Brain microvascular endothelial cell (primary cell): ENCODE measurements at places on chromosomes 6 and 20.

DNA sequence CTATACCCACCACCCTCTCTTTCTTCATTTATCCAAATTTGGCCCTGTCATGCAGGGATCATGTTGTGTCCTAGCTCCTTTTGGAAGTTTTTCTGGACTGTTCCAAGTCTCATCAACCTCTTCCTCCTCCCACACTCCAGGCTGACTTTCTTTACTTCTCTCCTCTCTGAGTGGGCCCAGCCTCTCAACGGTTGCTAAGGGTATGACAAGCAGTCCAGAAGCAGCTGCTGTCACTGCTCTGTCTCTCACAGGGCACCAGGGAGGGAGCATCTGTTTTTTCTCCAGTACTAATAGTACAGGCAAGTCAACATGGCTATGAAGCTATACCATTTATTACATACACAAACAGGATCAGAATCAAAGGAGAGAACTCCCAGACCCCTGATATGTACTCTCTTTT lies 8.2 kb downstream of the NT5DC1 start:
- DNase-seq = no peak

- peak; percentile 11 for DNase-seq
Observed at GRCh38 chr6:166456395-166457156, 73.8 kb upstream of the MPC1 start.

DNA sequence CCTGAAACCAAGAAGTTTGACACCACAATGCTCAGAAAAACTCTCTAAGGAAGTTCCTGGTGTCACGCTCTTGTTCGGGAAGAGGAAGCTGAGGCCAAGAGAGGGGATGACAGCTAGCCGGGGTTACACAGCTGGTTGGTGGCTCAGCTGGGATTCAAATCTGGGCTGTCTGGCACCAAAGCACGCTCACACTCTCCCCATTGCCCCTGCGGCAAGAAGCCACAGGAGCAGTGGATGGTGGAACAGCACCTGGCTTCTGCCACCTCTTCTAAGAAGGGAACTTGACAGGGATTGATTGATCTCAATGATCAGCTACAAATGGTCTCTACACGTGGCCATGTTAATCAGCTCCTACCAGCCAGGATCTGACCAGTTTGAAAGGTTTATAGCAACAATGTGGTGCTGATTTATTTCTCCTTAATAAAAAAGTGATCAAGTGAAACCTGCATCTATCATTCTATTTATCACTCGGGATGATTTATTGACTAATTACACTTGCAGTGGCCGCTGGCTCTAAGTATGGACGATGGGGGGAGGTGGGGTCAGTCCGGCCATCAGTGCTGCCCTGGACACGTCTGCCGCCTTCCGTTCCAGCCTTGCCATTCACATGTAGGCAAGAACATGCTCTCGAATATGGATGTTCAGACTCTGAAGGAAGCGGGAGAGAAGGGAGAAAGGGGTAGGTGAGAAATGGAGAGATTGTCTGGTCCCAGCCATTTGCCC lies 71.9 kb upstream of the TOP1 start:
- DNase-seq = no peak

DNA sequence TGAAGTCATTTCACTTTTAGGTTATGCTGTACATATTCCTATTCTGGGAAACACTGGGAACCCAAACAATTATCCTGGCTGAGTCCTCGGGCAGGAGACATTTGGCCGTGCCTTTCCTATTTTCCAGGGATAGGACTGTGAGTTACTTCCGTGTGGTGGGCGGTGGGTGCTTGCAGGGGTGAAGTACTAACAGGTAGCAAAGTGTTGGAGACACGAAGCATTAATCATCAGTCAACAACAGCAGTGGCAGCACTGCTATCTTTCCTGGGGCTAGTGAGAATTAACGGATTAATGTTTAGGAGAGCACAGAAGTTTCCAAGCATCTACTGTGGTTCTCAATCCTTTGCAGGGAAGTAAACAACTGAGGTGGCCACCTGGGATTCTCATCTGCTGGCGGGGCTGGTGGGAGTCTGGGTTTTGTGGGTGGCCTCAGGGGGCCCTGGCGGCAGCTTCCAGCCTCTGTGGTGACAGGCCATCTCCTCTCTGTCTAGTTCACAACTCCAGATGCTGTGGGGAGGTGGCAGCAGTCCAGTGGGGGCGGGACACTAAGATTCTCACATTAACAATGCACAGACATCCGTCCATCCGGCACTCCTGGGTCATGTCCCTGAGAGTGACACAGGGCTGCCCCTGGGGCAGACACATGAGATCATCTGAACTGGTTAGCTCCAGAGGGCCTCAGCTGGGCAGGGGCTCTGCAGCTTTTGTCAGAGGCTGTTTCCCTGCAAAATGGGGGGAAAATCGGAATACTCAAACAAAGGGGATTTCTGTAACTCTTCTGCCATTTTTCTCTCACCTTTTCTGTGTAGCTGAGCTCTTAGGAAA lies 90.9 kb downstream of the GJA10 start:
- peak; percentile 76 for DNase-seq

- DNase-seq = no peak
Observed at GRCh38 chr20:34979366-34980153, 23.9 kb downstream of the MYH7B start.

DNA sequence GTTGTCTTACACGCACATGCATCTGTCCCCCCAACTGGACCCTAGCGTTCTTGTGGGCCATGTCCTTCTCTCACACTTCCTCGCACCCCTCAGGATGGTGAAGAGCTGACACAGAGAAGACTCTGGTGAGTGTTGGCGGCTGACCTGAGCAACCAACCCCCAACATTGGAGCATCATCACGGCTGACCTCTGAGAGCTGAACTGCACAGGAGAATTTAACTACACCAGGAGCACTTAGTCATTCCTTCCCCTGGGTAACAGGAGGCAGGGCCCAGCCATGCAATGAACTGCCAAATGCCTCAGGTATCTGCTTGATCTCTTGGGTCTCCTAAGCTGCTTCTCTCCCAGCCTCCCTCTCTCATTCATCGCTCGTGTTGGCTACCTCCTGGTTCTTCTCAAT lies 88.5 kb downstream of the PSMG4 start:
- DNase-seq = no peak

DNA sequence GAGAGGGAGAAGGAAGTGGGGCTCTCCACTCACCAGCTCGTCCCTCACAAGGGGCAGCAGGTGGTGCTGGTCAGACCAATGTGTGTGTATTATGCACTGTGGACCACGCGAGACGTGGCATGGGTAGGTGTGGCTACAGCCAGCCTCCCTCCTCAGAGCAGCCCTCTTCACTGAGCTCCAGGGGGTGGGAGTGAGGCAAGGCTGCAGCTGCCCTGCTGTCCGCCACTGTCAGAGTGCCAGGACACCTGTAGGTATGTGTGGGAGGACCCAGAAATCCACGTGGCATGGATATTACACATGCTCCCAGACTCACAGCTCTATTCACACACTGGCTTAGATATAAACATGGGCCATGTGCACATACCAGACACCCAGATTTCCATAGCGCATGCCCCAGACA lies 90.3 kb downstream of the VEGFA start:
- DNase-seq = no peak

DNA sequence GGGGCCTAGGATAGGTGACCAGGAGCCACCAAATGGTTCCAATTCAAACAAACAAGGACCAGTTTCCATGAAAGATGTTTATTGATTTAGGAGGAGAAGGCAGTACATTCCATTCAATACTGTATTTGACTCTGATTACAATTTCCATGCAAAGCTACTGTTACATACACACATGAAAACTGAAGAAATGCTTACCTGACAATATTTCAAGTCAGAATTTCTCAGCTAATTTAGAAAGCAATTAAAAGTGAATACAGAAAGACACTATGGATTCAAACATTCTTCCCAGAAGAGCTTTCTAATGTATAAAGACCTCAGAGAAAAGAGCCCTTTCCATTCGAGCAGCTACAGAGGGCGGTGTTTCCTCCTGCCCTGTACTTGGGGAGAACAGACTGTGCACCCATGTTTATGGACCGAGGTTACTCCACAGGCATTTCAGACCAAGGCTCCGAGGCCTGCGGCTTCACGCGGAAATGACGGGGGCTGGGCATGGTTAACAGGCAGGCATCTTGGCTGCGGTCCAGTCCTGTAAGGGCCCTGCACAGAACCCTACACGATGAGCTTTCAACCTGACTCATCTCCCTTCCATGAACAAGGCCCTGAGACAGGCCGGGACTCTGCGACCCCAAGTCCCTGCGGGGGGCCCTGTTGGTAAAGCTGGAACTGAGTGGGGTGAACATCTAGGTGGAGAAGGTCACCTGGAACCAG lies 25.7 kb upstream of the TCFL5 start:
- peak; percentile 96 for DNase-seq

DNA sequence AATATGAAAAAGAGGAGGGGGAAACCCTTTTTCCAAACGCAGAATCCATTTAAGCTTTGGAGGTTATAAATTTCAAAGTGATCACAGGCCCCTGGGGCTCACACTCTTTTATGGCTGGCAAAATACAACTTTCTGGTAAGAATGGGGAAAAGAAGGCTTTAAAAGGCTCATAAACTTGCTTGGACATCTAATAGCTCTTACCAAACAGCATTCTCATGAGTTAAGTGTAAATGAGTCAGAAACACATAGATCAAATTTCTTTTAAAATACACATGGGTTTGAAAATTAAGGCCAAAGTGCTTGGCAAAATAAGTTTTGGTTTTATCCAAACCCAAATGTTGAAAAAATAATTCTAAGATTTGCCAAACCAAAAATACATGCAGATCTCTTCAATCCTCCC lies 154.6 kb downstream of the SOBP start:
- DNase-seq = no peak

DNA sequence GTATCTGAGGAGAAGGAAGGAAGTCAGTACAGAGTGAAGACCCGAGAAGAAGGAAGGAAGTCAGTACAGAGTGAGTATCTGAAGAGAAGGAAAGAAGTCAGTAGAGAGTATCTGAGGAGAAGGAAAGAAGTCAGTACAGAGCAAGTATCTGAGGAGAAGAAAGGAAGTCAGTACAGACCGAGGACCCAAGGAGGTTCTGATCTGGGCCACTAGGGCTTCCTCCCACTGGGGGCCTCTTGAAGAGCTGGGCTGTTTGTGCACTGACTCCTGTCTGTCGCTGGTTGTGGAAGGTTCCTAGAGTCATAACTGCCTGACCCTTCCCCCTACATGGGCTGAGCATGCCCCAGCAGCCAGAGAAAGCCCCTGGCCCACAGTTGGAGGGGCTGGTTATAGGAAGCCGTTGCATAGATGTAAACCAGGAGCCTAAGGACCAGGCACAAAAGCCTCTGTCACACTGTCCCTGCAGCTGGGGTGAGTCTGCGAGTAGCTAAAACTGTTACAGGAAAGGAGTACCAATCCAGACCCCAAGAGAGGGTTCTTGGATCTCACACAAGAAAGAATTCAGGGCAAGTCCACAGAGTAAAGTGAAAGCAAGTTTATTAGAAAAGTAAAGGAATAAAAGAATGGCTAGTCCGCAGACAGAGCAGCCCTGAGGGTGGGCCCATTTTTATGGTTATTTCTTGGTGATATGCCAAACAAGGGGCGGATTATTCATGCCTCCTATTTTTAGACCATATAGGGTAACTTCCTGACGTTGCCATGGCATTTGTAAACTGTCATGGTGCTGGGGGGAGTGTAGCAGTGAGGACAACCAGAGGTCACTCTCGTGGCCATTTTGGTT lies 395.9 kb downstream of the PREX1 start:
- DNase-seq = no peak
